ENCODE measurements at places on chromosomes 11 and 22. TPM values are rescaled to one million over a fixed set of nuclear protein-coding genes. Genes with fewer than 3 reads are reported as not detected.

The TRIM6 gene
- polyA plus RNA-seq: 2.1 TPM

The GNAZ gene
- 0.94 TPM for polyA plus RNA-seq

The OR52A1 gene
- not detected for polyA plus RNA-seq

The ZP1 gene
- polyA plus RNA-seq: not detected

The APLNR gene
- 0.39 TPM for polyA plus RNA-seq

The TPBGL gene
- polyA plus RNA-seq: 0.55 TPM

The C1QTNF4 gene
- 1.1 TPM for polyA plus RNA-seq

The SLC17A6 gene
- not detected for polyA plus RNA-seq

The PTPN5 gene
- 0.02 TPM for polyA plus RNA-seq

The TMEM191B gene
- polyA plus RNA-seq: 1.3 TPM

The ZNF280A gene
- polyA plus RNA-seq: not detected

The BTG4 gene
- polyA plus RNA-seq: 0.23 TPM

The CAVIN3 gene
- 114 TPM for polyA plus RNA-seq

The ST14 gene
- 70.5 TPM for polyA plus RNA-seq

The OR6A2 gene
- polyA plus RNA-seq: not detected

The RBMXL2 gene
- polyA plus RNA-seq: not detected

The TREH gene
- 1.1 TPM for polyA plus RNA-seq

The IGLL1 gene
- 0.16 TPM for polyA plus RNA-seq

The SCUBE2 gene
- polyA plus RNA-seq: 2.6 TPM

The MUC15 gene
- 6.4 TPM for polyA plus RNA-seq

The GLB1L3 gene
- polyA plus RNA-seq: 0.06 TPM

The CARNS1 gene
- 1.5 TPM for polyA plus RNA-seq

The MAP4K2 gene
- 24.3 TPM for polyA plus RNA-seq

The ZNRD2 gene
- 81.5 TPM for polyA plus RNA-seq

Data from lung (tissue), 17 donors.